ENCODE measurements at places on chromosomes 11 and 22.

GRCh38 chr22:41237707-41238569, 2.8 kb downstream of the CHADL start:
- peak; percentile 58 for DNase-seq

GRCh38 chr22:26431261-26431995, 2.4 kb downstream of the ASPHD2 start:
- no peak for DNase-seq

DNA sequence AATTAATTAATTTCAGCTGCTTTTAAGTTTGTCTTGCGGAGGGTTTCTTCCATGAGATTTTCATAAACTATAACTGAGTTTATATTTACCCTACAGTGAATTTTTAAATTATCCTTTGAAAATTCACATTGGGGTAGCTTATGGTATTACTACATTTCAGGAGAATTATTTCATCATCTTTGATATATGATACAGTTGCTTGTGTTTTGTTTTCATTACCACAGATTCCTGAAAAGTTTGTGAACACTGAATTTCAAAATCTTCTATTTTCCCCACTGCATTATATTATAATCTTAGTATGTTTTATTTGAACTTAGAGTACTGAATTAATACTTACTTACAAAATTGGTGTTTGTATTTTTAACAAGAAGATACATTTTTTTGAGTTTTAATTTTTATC, 24.4 kb downstream of the METTL15 start:
- no peak for DNase-seq

- DNase-seq = no peak
These were observed 518.5 kb upstream of the TENM4 start for GRCh38 chr11:79959318-79959717.

DNA sequence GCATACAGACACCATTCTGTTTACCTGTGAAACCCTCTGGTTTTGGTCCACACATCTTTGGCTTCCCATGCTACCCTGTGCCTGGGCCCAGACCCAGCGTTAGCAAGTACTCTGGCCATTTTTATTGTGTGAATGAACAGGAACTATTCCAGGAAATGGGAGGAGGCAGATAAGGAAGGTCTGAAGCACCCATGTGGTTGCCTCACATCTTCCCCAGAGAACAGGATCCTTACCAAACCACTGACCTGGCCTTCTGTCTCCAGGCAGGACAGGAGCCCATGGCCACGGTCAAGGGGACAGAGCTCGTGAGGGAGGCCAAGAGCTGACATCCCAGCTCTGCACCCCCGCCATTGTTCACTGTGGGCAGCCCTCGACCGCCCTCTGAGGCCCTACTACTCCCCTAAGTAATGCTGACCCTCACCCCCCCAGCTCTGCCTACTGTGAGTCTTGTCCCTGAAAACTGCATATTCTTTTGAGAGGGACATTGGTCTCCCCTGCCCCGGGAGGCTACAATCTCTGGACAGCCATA, 97.7 kb upstream of the TP53I11 start:
- no peak for DNase-seq

DNA sequence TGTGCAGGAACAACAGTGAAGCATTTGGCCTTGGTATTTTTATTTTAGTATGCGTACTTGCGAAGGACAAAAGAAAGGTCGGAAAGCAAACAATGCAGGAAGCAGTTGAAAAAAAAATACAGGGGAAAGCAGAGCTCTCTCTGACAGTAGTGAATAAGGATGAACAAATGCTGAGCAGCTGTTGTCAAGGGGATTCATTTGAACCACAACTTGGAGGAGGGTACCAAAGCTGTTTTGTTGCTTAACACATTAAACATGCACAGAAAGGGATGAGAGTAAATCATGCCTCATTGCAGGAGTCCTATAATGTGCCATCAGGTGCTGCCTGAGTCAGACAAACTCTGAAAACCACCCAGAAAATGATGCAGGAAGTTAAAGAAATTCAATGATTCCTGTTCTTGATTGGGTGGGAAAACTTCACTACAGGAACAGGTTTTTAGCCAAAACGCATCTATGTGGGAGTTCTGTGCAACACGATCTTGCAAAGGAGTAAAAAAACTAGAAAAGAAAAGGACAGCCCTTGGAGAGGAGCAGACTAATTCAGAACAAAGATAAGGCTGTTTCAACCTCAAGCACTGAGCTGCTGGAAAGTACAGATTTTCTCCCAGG, 2113.5 kb downstream of the LRRC4C start:
- no peak for DNase-seq

- DNase-seq = no peak
These were observed 20.8 kb downstream of the CCDC90B start for GRCh38 chr11:83265331-83265730.

GRCh38 chr22:23688571-23688970, 2.2 kb upstream of the RGL4 start:
- DNase-seq = no peak

- no peak for DNase-seq
These were observed 865 bp upstream of the AMOTL1 start for GRCh38 chr11:94767291-94767690.

DNA sequence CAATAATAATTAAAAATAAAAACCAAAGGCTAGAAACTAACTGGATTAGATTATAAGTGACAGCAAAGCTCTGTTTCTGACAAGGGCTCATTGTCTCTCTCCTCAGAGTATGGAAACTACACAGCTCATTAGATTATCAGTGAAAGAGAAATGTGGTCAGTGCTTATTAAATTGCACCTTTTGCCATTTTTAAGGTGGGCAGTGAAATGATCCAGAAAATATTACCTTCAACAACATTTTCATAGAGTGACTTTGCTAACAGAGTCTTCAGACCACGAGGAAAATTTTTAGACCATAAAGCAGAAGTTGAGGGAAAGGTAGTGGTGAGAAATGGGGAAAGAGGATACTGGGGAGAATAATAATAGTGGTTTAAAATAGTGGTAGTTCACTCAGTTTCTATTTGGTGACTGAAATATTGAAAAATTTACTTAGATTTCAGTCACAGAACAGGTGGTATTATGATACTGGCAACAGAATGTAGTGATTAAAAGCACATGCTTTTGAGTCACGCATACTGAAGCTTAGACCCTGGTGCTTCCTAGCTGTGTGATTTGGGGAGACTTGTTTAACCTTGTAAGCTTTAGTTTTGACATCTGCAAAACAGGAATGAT, 684.0 kb upstream of the CCDC90B start:
- DNase-seq = no peak

- DNase-seq = no peak
These were observed 1144.0 kb downstream of the BRD1 start for GRCh38 chr22:48683640-48684039.

- DNase-seq = no peak
These were observed 61.3 kb downstream of the MYH9 start for GRCh38 chr22:36326178-36327161.

- no peak for DNase-seq
These were observed 207.5 kb downstream of the PGR start for GRCh38 chr11:100922121-100922520.

GRCh38 chr11:32790916-32791315, 3.5 kb downstream of the CCDC73 start:
- no peak for DNase-seq

DNA sequence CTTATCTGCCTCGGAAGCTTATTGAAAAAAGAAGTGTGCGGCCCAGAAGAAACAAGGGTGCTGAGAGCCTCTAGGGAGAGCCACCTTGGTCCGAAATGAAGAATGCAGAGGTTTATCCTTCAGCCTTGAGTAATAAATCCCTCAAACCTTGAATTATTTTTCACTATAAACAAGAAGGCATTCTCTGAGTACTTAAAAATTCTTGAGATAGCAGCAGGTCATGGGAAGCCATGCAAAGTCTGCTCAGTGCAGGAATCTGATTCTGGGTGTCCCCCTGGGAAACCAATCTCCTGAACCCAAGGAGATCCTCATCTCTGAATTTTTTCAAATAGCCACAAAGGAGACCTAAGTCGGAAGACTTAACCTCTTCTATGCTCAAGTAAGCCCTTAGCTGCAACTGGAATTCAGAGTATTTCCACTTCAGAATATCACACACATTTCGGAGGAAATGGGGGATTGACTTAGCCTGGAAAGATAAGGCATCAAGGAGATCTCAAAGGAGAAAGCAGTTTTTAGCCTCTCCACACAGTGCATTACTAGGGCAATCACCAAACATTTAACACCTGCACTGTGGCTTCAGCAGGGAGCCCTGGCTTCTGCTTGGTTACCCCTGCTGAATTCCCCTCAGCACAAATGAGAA, 365.0 kb downstream of the ETS1 start:
- no peak for DNase-seq

DNA sequence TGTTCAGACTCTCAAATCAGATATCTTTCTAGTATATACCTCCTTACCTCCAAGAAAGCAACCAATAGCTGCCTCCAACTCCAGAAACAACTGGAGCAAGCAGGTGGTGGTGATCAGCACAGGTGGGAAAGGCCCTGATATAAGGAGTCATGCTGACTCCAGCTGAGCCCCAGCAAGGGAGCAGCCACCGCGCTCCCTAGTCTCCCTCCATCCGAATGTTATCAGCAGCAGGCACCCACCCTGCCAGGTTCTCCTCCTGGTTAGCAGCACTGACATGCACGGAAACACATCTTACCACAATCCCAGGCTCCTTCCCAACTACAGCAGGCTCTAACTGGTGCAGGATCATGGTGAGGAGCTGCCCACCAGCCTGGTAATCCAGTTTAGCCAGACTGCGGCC, 18.5 kb upstream of the STK33 start:
- no peak for DNase-seq
